ENCODE measurements at places on chromosomes 7 and 10. TPM values are rescaled to one million over a fixed set of nuclear protein-coding genes. Genes with fewer than 3 reads are reported as not detected.

NEUROD6 gene
- not detected for total RNA-seq

TMEM139 gene
- total RNA-seq: 1.6 TPM

TSPAN15 gene
- total RNA-seq: 1.2 TPM

PAXIP1 gene
- 23.9 TPM for total RNA-seq

DNA sequence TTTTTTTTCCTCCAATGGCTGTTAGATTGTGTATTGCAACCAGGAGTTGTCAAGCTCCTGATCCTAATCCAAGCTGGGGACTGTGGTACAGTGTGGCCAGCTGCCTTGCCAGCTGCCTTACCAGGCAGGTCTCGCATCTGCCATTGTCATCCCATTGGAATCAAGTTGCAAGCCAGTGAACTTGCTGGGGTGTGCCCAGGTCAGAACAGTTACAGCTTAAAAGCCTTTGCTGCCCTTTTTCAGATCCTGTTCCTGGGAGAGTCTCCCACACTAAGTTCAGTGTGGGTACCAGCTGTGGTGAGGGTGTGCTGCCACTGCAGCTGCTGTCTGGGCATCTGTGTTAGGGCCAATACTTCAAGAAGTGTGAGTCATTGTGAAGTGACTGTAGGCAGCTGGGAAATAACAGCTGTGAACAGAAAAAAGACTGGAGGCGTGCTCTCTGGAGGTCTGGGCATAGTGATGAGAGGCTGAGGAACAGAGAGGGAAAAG lies 72.8 kb downstream of the CCNY start:
- DNase-seq: peak; percentile 41

GRCh38 chr7:37916673-37917660 lies at the start of gene SFRP4:
TSS of gene SFRP4 (minus strand) at chr7:37916817. CDS start at chr7:37916537, 280 bp downstream.
- DNase-seq: peak; percentile 19

DNA sequence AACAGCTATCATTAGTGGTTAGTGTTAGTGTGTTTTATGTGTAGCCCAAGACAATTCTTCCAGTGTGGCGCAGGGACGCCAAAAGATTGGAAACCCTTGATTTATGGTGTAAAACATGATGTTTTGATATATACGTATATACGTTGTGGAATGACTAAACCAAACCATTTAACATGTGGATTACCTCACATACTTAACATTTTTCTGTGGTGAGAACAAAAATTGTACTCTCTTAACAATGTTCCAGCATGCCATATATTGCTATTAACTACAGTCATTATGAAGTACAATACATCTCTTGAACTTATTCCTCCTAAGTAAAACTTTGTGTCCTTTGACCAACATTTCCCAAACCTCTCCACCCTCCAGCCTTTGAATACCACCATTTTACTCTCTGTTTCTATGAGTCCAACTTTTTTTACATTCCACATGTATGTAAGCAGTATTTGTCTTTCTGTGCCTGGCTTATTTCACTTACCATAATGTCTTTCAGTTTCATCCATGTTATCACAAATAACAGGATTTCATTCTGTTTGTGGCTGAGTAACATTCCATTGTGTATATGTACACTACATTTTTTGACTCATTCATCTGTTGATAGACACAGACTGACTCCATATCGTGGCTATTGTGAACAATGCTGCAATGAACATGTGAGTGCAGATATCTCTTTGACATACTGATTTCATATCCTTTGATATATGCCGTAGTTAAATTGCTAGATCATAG lies 42.2 kb upstream of the MAGI2 start:
- DNase-seq: no peak

DNA sequence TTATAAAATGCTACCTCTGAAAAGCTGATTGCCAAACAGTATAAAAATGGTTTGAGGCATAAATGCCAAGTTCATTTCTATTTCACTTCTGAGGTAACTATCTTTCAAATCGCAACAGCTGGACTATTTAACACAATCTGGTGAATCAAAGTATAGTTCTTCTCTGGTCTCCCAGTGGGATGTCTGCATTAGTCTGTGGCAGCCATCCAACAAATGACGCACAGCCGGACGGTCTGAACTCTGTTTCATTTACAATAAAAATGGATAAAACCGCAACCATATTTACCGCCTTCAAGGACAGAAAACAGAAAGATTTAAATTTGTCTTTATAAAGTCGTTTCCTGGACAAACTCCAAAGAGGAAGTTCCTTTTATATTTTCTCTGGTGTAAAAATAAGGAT lies 41.9 kb downstream of the ENO4 start:
- no peak for DNase-seq

GRCh38 chr7:12139416-12139815 lies 71.7 kb upstream of the TMEM106B start:
- no peak for DNase-seq

- no peak for DNase-seq
Observed at GRCh38 chr10:72061491-72061890, 26.9 kb downstream of the SPOCK2 start.

GRCh38 chr7:5687936-5688630 lies 93.4 kb downstream of the RNF216 start:
- DNase-seq: no peak

DNA sequence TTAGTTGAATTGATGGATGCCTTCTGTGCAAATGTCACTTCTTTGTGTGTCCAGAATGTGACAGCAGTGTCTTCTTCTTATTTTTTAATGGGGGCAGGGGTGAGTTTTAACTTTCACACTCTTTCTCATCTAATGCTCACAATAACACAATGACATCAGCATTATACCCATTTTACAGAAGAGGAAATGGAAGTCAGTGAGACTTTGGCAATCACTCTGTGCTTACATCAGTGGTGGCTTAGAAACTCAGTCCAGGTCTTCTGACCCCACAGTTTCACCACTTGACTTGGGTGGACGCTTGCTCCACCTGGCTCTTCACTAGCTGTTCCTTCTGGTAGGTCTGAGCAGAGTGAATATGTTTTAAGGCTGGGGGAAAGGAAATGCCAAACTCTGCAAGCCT lies 124.0 kb downstream of the PRKCQ start:
- DNase-seq: no peak

GRCh38 chr10:6973899-6974298 lies 393.8 kb upstream of the PRKCQ start:
- peak; percentile 46 for DNase-seq

Data from activated CD8-positive, alpha-beta T cell treated with anti-CD3 and anti-CD28 coated beads for 36 hours (primary cell).